ENCODE measurements at places on chromosomes 13 and 19. TPM values are rescaled to one million over a fixed set of nuclear protein-coding genes. Genes with fewer than 3 reads are reported as not detected.

Gene SAFB2
- total RNA-seq = 29.7 TPM

Gene NCR1
- 5.4 TPM for total RNA-seq

Gene SERPINE3
- not detected for total RNA-seq

Gene FGF22
- not detected for total RNA-seq

Gene ISYNA1
- total RNA-seq = 7.0 TPM

Gene PRTN3
- not detected for total RNA-seq

Gene ZNF528
- total RNA-seq = 20.3 TPM

Gene FAM83E
- total RNA-seq = not detected

Gene CEACAM16
- not detected for total RNA-seq

Gene ZNF540
- total RNA-seq = not detected

Gene GJB6
- total RNA-seq = not detected

Gene CACNG8
- total RNA-seq = 0.48 TPM

Gene ADGRE3
- total RNA-seq = not detected

Gene ZNF208
- 4.3 TPM for total RNA-seq

Gene CEACAM20
- total RNA-seq = not detected

Gene ZNF154
- total RNA-seq = not detected

Gene RASGRP4
- total RNA-seq = not detected

Gene CTXN1
- 1.2 TPM for total RNA-seq

Gene PIBF1
- 21.0 TPM for total RNA-seq

Gene USPL1
- total RNA-seq = 17.5 TPM

Gene CPAMD8
- not detected for total RNA-seq

Gene CACTIN
- 52.6 TPM for total RNA-seq

Gene COL5A3
- total RNA-seq = 4.1 TPM

Gene SIGLEC7
- total RNA-seq = not detected
